ENCODE measurements at places on chromosomes 3 and 15.

DNA sequence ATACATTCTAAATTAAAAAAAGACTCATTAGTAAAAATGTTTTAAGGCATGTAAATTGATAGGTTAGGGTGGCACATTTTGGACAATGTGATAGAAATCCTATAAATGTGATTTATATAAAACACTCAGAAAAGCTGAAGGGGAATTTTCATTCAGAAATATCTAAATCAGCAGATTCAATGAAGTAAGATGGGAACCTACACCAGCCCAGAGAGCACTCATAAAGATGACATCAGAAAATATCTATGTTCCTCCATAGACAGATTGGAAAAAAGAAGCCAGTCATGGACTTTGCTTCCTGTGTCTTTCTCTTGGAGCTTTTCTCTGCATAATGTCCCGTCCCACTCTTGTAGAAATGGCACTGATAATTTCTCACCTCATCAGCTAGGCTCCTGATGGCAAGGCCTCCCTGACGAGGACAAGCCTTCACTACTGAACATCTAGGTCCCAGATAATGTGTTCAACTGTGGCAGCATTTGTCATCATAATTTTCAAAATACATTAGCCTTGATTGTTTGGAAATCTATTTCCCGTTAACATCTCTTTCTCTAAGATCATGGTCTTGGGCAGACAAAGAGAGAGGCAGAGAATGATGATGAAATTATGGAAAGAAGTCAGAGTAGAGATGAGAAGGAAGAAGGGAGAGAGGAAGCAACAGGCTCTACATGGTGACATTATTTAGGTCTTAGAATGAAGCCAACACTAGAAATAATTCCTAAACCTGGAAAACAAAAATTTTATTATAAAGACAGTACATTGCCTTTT, 354.4 kb downstream of the NTRK3 start:
- DNase-seq: no peak

DNA sequence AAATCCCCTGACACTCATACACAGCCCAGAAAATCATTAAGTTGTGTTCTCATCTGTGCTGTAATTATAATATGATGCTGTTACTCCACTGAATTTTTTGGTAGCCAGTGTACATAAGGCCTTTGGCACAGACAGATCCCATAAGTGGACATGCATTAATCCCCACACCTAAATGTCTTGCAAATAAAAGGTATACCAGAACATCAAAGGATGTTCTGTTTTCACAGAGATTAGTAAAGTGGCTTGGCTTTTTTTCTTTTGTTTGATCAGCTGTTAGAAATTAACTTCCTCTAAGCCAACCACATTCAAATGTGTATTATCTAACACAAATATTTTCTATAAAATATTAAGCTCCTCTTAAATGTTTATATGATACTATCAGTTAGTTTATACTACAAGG, 2.7 kb downstream of the SST start:
- no peak for DNase-seq

GRCh38 chr3:55453886-55454496, 33.1 kb downstream of the WNT5A start:
- DNase-seq: no peak

DNA sequence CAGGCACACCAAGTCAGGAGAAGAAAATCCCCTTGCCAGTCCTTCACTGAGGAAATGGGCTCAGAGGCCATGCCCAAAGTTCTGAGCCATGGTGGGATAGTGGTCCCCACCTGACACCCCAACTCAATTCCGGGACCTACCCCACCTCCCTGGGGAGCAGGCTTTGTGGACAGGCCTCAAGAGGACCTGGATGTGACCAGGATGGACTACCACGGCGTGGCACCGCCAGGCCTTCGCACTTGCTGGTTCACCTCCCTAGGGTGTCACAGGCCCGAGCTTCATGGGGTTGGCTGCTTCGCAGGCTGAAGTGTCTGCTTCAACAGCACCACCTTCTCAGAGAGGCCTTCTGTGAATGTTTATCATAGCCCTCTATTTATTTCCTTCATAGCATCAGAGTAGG, 31.7 kb downstream of the POC1A start:
- no peak for DNase-seq

GRCh38 chr15:95086531-95087252, 855.3 kb downstream of the MCTP2 start:
- DNase-seq: no peak

DNA sequence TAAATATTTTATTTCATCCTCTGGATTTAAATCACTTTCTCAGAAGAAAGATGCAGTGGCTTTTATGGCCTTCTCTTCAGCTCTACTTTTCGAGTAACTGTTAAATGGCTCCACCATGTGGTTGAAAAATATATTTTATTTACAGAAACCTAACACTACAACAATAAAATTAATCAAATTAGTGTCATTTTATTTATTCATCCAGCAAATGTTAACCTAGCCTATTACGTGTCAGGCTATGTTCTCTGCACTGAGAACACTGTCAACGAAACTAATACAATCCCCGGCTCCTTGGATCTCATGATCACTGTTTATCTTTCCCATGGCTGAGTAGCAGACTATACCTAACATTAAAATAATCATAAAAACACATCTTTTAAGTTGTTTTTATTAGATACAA, 148.0 kb upstream of the OSTN start:
- peak; percentile 56 for DNase-seq

GRCh38 chr15:24848050-24848449, 106.7 kb upstream of the SNRPN start:
- DNase-seq: no peak

DNA sequence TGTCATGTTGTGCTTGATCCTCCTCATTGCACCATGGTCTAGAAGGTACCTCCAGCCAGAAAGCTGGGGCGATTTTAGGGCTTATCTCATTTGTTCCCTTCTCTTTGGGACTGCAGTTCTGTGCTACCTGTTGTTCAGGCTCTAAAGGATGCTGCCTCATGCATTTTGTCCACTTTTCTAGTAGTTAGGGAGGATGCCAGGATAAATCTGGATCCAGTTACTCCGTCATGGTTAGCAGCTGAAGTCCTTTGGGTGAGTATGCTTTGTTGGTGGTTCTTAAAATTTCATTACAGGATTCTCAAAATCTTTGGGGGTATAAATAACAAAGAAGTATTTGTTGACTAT, 8.9 kb downstream of the AKAP13 start:
- no peak for DNase-seq

DNA sequence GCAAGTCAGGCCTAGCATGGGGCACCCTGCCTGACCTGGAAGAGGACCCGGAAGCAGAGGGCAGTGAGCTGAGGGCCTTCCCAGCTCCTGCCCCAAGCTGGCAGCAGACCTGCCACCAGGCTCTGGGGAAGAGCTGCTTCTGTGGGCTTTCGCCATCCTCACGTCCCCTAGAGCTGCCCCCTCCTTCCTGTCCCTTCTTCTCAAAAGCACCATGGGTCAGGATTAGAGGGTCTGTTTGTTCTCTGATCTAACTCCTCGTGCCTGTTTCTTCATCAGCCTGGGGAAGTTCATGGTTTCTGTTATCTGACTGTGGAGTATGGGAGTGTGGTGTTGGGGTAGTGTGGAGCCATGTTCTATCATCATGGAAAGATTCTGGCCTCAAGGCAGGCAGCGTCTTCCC, 58.4 kb upstream of the POLG start:
- DNase-seq: no peak

DNA sequence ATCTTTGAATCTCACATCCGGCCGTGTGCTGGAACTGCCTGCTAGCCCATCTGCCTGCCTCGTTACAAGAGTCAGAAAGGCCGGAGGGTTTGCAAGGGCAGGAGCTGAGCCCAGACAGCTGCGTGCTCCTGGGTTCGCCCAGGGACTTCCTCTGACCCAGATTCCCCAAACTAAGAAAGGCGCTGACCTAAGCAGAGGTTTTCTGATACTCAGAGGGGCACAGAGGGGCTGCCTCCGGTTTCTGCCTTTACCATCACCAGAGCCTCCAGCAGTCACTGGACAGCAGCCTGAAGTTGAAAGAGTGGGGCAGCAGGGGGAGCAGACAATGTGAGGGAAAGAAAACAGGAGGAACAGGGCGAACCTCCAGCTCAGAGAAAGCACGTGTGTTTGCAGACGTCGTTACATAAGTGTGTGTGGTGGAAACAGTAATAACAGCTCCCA, 33.4 kb upstream of the RAD18 start:
- DNase-seq: no peak

- no peak for DNase-seq
These were observed 234.7 kb downstream of the TIGIT start for GRCh38 chr3:114528517-114528916.

DNA sequence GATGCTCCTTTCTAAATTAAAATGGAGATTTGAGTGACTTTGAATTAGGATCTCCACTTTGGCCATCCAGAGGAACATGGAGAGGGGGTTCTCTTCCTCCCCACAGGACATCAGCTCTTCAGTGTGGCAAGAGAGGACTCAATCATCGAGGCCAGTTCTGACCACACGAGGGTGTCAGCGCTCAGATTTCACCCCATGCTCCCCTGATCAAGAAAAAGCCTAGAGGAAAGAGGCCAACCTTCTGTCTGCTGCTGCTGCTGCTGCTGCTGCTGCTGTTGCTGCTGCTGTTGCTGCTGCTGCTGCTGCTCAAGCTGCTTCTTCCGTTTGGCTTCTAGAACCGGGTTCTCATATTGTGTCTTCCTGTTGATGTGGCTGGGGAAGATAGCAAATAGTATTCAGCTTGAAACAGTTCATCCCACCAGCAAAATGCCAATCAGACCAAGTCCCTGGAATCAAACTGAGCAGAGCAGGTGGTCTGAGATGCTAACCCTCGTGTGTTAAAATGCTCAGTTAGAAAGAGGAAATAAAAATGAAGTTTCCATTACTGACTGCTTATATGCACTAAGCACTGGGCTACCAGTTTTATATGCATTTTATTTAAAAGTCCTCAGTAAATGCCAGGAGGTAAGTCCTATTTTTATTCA, 599.0 kb downstream of the MAGI1 start:
- peak; percentile 7 for DNase-seq

DNA sequence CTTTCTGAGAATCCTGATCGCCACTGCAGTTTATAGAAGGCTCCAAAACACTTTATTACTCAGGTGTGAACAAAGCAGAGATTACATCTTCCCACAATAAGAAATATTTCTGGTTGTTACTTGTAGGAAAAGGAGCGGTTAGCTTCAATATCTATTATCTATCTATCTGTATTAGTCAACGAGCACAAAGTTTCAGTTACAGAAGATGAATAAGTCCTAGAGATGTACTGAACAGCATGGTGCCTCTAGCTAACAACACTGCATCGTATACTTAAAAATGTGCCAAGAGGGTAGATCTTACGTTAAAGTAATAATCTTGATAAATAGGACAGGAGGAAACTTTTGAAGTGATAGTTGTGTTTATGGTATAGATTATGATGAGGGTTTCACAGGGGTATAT, 10.9 kb upstream of the CCR3 start:
- no peak for DNase-seq

DNA sequence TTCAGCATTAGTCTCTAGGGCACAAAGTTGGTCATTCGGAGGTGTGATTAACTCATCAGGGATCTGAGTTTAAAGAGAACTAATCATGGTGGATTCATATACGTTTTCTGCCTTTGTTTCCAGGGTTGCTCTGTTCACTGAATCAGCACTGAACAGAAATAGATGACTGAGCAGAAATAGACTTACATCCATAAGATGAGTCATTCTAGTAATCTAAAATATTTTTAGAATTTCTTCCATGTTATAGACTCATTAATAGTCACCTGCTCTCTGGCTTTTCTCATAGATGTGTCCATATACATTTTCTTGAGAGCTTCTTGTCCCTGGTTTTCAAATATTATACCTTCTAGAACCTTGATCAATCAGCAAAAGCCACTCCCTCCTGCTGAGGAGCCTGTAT, 837.6 kb upstream of the DPPA4 start:
- no peak for DNase-seq

DNA sequence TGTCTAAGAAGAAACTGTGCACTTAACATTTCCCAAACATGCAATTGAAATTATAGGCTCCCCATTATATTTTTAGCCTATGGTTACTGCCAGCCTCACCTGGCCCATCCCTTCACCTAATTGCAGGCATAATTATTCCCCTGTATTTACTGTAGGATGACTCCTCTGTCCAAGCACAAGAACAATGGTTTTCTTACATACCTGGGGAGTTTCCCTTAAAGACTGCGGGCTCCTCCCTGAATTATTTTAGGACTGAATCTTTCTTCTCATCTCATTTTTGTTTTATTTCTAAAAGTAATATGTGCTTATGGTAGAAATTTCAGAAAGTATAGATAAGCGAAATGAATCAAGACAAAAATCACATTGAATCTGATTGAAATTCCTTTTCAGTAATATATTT, 11.4 kb downstream of the TM4SF1 start:
- DNase-seq: no peak

DNA sequence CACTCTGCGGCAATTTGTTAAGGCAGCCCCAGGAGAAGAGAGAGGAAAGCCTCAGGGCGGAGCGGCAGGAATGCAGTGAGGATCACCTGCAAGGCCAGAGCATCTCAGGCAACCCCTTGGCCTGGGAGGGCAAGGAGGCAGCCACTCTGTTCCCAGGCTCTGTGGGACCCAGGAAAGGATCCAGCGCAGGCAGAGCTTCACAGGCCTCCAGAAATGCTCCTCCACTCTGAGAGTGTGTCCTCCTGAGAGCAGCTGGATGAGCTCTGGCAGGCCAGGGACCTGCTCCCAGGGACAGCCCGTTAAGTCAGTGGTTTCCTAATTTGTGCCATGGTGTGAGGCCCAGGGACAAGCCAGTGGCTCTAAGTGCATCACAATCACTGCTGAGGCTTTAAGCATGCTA, 35.2 kb downstream of the RAB6B start:
- no peak for DNase-seq

- no peak for DNase-seq
These were observed 23.2 kb downstream of the SELENOT start for GRCh38 chr3:150626148-150626930.

DNA sequence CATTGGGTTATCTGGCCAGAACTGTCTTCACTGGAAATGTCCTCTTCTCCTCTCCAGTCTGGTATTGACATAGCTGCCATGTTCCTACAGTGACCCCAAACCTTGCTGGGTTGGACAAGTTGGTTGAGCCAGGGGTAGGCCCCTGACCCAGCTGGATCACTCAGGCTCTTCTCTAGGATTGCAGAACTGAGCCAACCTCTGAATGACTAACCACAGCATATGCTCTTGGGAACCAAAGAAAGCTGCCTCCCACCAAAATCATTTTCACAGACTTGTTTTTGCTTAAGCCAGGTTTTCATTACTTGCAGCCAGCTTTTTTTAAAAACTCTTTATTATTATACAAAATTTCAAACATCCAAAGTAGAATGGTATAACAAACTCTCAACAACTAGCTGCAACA, 41.4 kb downstream of the FSIP1 start:
- DNase-seq: no peak

DNA sequence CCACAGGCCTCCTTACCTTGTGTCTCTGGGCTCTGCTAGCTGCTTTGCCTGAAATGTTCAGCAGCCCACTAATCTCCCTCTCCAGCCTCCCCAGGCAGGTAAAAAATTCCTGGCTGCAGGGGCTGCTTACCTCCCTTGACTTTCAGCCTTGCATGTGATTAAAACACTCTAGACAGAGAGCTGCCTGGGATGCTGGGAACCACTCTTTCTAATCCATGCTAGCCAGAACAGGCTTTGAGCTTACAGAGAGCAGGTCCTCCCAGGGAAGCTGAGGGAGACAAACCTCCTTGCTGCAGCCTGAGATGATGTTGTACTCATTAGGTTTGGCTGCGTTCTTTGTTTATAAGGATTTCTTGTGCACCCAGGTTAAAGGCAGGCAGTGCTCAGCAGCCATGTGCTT, 33.7 kb upstream of the LIPC start:
- DNase-seq: no peak
